ENCODE measurements at places on chromosomes 2 and 18.

DNA sequence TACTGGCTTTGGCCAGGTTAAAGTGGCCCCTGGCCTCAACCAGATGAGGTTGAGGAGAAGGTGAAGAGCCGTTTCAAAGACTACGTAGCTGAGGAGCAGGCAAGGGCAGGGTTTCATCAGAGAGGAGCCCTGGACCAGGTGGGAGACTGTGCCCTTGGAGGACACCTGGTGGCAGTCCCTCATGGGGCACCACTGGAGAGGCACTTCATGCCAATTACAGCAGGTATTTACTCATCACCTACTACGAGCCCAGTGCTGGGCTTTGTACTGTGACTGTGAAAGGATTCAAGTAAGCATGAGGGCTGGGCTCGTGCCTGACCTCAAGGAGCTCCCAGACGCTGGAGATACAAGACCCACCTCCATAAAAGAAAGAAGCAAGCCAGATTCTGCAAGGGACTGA, 37.6 kb downstream of the SMAD7 start:
- DNase-seq, result peak; percentile 31

DNA sequence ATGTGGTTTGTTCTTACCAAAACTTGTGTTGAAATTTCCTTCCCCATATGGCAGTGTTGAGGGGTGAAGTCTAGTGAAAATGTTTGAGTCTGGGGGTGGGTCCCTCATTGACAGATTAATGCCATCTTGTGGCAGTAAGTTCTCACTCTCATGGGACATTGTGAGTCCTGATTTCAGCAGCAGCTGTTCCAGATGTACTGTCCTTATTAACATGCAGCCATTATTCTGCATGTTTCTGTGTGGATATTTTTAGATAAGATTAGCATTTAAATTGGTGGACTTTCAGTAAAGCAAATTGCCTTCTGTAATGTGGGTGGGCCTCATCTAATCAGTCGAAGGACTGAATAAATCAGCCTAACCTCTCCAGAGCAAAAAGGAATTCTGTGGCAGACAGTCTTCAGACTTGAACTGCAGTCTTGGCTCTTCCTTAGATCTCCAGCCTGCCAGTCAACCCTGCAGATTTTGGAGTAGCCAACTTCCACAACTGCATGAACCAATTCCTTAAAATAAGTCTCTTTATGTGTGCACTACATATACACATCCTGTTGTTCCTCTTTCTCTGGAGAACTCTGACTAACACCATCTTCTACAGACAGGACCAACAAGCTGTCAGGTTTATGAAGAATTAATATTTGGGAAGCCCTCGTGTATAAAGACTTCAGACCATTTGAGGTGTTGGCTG, 138.7 kb upstream of the ZNF516 start:
- no peak for DNase-seq

DNA sequence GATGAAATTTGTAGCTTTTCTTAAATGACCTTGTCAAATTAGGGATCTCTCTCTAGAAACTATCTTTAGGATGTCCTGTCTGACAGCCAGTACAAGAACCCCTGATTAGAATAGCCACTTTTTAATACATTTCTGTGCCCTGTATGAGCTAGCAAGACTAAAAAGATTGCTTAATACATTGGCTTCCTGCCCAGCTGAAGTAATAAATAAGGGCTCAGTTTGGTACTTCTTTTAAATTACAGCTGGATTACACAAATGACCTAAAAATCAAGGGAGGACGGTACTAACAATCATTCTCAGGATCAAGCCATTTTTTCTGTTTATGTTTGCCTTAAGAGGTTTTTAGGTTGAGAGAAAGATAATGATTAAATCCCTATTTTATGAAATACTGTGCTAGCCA, 11.6 kb upstream of the OLA1 start:
- DNase-seq, result no peak

DNA sequence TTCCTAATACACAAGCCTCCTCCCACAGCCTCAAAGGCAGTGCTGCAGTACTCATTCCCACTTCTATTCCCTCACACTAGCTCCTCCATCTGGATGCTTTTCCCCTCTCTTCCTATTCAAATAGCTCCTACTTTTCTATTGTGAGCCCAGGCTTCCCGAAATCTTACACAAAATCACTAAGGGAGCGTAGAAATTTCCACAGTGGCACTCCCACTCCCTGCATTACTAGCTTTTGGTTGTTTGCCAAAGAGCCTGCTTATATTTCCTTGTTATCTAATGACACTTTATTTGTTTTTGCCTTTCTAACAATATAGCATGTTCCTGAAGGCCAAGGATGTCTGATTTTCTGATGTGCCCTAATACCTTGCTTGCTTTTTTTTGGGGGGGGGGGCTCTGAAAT, 10.9 kb downstream of the EPAS1 start:
- no peak for DNase-seq

DNA sequence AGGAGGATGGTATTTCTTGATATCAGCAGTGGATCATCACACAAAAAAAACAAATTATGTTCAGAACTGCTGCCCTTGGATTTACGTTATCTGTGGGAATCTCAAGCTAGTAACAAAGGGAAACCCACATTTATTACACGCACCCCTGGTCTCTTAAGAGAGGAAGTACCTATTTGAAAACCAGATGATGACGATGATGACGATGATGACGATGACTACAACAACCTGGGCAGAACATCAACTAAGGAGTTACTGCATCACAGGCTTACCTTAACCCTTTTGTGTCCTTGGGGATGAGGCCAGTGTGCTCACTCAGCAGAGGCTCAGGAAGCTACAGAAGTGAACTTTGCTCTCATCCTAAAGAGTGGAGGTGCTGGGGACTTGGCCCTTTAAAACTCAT, 169.4 kb downstream of the FSHR start:
- no peak for DNase-seq

DNA sequence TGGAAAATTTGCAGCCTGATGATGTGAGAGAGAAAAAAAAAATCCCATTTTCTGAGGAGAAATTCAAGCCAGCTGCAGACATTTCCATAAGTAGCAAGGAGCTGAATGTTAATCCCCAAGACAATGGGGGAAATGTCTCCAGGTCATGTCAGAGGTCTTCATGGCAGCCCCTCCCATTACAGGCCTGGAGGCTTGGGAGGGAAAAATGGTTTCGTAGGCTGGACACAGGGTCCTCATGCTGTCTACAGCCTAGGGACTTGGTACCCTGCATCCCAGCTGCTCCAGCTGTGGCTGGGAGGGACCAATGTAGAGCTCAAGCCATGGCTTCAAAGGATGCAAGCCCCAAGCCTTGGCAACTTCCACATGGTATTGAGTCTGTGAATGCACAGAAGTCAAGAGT, 53.5 kb upstream of the ARHGAP15 start:
- DNase-seq, result no peak

GRCh38 chr2:64708829-64709228, 55.1 kb upstream of the SERTAD2 start:
- no peak for DNase-seq

- DNase-seq, result no peak
Measured at GRCh38 chr2:100819370-100820272, at the start of gene NPAS2. Gene NPAS2 (plus strand): TSS chr2:100820139. CDS start chr2:100904755, 84,616 bp downstream.

DNA sequence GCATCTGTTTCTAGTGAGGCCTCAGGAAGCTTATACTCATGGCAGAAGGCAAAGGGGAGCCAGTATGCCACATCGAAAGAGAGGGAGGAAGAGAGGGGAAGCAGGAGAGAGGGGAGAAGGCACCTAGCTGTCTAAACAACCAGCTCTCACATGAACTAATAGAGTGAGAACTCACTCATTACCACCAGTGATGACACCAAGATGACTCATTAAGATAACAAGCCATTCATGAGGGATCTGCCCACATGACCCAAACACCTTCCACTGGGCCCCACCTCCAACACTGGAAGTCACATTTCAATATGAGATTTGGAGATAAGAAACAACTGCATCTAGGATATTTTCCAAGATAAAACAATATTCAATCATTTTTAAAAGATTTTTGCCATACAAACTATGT, 753.9 kb upstream of the ZEB2 start:
- DNase-seq, result no peak

GRCh38 chr2:201761101-201761500, 19.6 kb downstream of the ALS2 start:
- DNase-seq, result no peak

DNA sequence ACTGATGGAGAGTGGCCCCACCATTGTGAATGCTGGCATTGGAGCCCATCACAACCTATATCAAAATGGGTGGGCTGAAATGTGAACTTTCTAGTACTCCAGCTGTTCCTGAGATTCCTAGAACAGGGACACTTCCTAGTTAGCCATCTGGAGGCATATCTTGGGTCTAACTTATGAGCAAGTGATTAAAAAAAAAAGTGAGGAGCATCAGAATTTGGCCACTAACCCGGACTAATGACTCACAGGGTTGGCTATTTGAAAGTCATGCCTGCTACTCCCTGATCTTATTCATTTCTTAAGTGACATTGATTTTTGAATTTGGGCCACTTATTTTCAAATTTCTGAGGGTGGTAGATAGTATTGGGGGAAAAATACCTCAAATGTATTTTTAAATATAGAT, 216.6 kb downstream of the HRH4 start:
- DNase-seq, result no peak

DNA sequence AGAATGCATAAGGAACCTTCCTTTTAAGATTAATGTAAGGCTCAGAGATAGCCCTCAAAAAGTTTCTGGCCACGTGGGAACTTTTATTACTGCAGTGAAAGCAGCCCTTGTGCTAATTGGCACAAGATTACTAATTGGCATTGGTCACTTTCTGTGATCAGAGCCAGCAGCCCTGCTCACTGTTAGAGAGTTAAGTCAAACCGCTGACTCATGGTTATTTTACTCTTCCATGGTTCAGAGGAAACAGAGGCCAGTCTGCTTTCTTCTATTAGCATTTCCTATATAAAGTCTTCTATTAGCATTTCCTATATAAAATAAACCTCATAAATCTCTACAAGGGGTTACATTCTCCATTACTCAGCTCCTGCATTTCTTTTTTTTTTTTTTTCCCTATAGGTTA, 1.5 kb upstream of the SLC35G4 start:
- no peak for DNase-seq

GRCh38 chr2:170813611-170814532, 2.8 kb upstream of the GAD1 start:
- no peak for DNase-seq

DNA sequence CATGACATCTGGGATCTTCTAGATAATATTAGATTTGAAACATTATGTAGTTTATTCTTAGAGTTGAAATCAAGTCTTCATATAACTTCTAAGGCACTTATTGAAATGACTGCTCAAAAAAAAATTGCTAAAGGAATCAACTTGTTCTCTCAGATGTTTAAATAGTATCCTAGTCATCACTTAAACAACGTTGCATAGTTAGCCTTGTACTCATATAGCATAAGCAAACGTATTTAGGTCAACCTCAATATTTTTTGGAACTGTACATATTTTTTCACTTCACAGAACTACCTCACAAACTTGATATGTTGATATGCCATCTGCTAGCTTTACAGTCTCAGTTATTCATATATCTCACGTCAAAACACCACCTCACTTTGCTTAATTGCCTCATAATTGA, 47.1 kb upstream of the CREB1 start:
- DNase-seq, result no peak

- DNase-seq, result no peak
Measured at GRCh38 chr2:105954891-105955290, 210.2 kb downstream of the NCK2 start.

GRCh38 chr2:25112113-25112512, 56.3 kb downstream of the POMC start:
- DNase-seq, result no peak
